Endothelial cell of coronary artery (primary cell): ENCODE measurements at places on chromosomes 12 and 14. TPM values are rescaled to one million over a fixed set of nuclear protein-coding genes. Genes with fewer than 3 reads are reported as not detected.

Gene SLC39A5
- not detected in 2 replicates for total RNA-seq

Gene NTS
- not detected in 2 replicates for total RNA-seq

Gene CPNE6
- not detected in 2 replicates for total RNA-seq

Gene ENDOU
- total RNA-seq: 0.09 TPM in 1 of 2 replicates, not detected in the other

Gene CCDC177
- not detected in 2 replicates for total RNA-seq

Gene LALBA
- total RNA-seq: not detected in 2 replicates

Gene TMEM253
- total RNA-seq: not detected in 2 replicates

Gene COCH
- 0.09 and 0.56 TPM in 2 replicates for total RNA-seq

Gene IAPP
- total RNA-seq: not detected in 2 replicates

Gene L2HGDH
- 3.7 and 3.9 TPM in 2 replicates for total RNA-seq

Gene ERP27
- total RNA-seq: 0.09 and 0.27 TPM in 2 replicates

Gene PHETA1
- 7.5 and 7.9 TPM in 2 replicates for total RNA-seq

Gene SLIRP
- total RNA-seq: 168 and 234 TPM in 2 replicates
